ENCODE measurements at places on chromosomes 11 and 22.

DNA sequence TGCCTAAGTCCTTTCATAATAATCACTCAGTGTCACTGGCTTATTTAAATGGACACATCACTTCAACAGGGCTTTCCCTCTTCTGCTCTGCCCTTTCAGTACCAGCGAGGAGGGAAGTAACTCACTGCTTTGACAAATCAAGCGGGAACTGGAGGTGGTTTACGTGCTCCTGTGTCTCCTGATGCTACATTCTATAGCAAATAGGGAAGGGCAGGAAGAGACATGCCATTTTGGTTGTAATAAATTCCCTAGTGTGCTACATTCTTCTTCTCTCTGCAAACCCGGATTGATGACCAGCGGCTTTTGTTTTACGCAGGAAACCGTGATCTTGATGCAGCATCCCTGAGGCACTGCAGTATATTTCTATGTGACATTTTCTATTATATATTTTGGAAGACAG, 371.1 kb upstream of the SYN3 start:
- no peak for DNase-seq

DNA sequence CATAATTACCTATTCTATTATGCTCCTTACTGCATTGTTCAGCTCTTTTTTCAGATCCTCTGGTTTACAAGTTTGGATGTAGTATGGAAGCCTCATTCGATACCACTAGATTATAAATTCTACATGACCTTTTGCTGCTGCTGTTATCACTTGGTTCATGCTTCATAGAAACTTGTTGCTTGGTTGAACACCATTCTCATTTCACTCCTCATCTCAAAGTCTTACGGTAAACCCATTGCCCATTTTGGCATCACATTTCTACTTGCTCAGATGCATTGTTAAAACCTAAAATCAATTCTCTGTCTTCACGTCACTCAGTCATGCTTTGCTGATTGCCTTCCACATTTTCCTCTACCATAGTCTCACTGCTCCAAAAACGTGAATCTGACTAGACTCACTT, 155.5 kb upstream of the DDI1 start:
- DNase-seq, result no peak

GRCh38 chr22:46813816-46814597, 51.6 kb downstream of the TBC1D22A start:
- no peak for DNase-seq

- DNase-seq, result no peak
Measured at GRCh38 chr11:46305295-46305694, 27.8 kb downstream of the CREB3L1 start.

- no peak for DNase-seq
Measured at GRCh38 chr11:73243093-73243485, 25.0 kb downstream of the P2RY2 start.

DNA sequence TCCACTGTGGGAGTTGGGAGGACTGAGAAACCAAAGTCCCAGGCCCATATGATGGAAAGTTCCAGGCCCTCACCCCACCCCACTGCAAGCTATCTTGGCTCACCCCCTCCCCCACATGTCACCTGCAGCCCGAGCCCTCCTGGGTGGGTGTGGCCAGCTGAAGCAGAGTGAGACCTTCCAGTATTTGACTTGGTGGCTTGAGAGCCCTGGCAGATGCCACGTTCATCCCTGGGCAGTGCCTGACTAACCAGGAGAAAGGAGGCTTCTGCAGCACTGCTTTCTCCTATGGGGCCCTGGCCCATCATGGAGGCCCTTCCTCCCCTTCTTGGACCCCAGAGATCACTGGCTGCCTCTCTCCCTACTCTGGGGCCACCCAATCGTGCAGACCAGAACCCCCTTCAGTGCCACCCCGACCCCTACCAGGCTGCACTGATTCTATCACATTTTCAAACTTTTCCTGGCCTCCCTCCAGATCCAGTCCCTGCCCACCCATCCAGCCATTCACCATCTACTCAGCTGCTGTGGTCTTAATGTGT, 38.1 kb upstream of the WNT11 start:
- DNase-seq, result no peak

DNA sequence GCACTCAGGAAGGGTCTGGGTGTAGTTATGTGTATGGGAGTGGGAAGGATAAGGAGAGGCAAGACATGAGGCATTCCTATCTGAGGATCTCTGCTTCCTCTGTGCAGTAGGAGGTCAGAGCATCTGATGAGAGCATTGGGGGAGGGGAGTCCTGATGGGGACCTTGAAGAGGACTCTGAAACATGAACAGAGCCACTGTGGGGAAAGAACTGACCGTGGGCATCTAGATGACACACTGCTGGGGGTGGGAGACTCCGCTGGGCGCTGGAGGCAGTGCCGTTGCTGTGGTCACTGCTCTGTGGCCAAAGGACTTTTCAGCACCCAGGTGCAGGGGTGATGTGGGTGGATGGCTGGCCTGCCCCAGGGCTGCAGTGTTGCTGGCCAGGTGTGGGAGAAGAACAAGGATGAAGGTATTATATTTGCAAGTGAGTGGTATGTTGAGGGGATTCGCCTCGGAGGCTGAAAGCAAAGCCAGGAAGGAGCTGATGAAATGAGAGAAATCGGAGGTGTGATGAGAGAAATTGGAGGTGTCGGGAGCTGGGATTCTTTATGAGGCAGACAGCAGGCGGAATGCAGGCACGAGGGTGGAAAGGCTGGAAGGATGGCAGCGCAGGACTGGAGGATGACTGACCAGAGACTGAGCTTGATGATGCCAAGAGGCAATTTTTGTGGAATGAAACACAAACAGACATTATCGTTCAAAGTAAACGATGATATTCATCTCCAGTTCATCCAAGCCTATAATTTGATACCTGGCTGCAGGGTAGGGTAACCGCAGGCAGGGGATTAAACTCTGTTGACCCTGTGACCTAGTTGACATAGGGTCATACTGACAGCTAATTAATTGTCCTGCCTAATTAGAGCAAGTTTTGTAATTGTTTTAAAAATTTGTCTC, 19.4 kb upstream of the TMPRSS4 start:
- DNase-seq, result no peak

DNA sequence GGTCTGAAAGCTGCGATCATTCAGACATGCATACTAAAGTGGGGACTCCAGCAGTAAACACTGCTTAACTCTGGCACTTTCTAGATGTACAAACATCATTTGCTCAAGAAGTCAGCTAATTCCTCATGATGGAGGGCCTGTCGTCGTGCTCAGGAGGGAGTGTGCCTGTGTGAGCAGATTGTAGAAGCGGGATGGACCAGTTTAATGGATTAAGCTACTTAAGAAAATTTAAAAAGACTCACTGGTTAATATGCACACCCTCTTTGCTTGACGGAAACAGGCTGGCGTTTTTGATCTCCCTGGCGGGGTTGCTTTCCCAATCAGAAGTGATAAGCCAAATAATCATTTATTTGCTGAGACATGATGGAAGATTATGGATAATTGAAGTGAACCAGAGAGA, 79.0 kb downstream of the LDLRAD3 start:
- DNase-seq, result no peak

GRCh38 chr11:70365544-70365927, 32.8 kb upstream of the CTTN start:
- DNase-seq, result no peak

DNA sequence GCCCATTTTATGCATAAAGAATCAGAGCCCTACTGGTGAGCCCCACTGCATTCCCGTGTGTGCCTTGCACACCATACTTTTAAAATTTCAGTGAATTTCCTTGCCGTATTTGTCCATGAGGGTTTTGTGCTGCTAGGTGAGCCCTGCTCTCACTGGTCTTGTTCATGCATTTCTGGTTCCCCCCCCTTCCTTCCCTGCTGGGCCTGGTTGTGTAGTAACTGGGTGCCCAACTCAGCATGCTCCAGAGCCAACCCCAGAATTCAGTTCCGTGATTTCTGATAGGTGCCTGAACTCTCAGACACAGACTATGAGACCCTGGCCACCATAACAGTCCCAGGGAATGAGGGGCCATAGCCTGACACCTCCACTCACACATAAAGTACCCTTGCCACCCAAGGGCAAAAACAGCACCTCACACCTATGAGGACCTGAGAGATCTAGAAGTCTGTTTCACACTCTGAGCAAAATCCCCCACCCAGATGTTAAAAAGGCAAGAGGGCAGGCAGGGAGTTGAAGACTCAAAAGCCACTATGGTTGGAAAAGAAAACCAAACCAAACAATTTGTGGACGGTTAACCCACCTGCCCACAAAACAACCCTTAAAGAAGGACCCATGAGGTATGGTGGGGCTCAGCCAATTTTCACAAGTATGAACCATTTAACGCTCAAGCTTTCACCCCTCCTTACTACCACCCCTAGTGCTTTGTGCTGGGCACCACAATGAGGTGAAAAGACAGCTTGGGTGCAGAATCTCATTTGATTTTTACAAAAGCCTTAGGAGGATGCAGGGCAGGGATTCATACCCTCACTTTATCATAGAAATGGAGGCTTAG, 16.8 kb upstream of the IL10RA start:
- DNase-seq, result no peak

GRCh38 chr22:19801340-19802000, 40.9 kb downstream of the TBX1 start:
- DNase-seq, result no peak

- no peak for DNase-seq
Measured at GRCh38 chr11:73866586-73866996, 10.1 kb downstream of the COA4 start.

DNA sequence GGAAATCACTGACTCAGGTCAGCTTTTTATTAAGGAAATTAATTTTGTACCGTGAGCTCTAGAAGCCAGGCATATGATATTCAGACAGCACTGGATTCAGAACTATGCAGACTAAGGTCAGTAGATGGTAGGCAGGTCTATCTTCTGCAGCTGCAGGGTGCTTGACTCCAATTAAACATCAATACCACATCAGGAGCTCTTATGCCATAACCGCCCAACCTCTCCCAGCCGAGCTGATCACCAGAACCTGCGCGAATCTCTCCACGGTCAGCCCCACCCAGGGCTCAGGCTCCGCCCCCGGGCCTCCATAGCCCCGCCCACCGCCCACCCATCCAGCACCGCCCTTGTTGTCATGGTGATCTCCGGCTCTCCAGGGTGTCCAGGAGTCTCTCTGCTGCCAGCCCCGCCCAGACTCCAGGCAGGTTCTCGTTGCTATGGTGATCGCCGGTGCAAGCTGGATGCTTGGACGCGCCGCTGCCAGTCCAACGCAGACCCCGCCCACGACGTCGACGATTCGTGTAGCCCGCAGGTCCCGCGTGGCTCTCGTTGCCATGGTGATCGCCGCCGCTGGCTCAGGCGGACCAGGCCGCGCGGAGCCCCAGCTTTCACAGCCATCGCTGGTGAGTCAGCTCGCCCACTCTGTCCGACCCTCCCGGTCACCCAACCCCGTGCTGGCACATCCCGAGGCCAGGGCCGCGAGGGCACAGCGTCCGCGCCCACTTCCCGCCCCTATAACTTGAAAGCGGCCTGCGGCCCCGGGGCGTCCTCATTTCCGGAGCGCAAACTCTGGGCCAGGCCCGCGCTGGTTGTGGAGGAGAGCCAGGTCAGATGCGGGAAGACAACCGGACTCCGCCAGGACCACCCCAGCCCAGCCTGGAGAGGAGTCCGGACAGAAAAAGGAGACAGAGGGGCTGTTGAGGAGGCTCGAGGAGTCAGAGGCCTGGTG, at the start of gene RAB36:
TSS of gene RAB36 (plus strand) at position 546 of the 946 bp plus-strand sequence. CDS start 1,140 bp downstream, outside the sequence.
- DNase-seq, result peak; percentile 95

- no peak for DNase-seq
Measured at GRCh38 chr22:46303347-46303965, 6.8 kb downstream of the GTSE1 start.

- DNase-seq, result no peak
Measured at GRCh38 chr22:38353142-38353629, 36.0 kb upstream of the CSNK1E start.
